Lower lobe of right lung (tissue), 2 donors: ENCODE measurements at places on chromosomes 13 and 19.

DNA sequence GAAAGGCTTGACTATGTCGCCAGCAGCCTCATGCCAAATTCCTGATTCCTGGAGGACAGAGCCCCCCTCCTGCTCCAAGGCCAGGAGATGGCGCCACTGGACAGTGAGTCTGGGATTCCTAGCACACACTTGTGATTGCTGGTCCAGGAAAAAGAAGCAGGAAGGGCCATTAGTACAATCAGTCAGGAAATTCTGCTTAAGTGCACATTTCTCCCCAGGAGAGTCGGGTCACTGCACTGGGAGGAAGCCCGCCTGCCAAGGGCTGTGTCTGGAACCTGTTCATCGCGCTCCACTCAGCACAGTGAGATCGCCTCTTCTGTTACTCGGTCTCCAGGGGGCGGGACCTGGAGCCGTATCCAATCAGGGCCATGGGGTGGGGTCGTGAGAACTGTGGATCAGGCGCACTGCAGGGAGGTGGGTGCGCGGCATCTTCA is 65.1 kb downstream of the ZNF823 start:
- DNase-seq: peak; percentile 72

GRCh38 chr19:13234518-13234917 is 84.3 kb downstream of the IER2 start:
- peak; percentile 59 for DNase-seq

DNA sequence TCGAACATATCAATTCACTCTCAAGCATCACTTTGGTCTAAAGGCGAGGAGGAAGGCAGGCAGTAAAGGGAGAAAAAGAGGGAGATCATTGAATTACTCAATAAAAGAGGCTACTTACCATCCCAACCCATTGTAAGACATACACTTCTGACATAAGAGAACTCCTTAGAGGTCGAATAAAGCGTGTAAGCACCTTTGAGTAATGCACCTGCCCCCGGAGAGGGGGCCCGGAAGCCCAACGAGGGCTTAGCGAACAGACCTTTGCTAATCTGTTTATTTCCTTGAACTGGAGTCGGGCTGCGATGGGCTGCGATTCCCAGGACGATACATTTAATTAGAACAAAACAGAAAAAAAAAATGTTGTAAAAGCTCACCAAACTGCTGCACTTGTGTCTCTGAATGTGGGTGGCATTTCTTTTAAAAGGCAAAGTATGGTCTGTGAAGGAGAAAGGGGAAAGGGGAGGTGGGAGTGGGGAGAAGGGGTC is 3.0 kb downstream of the ZC3H4 start:
- no peak for DNase-seq

DNA sequence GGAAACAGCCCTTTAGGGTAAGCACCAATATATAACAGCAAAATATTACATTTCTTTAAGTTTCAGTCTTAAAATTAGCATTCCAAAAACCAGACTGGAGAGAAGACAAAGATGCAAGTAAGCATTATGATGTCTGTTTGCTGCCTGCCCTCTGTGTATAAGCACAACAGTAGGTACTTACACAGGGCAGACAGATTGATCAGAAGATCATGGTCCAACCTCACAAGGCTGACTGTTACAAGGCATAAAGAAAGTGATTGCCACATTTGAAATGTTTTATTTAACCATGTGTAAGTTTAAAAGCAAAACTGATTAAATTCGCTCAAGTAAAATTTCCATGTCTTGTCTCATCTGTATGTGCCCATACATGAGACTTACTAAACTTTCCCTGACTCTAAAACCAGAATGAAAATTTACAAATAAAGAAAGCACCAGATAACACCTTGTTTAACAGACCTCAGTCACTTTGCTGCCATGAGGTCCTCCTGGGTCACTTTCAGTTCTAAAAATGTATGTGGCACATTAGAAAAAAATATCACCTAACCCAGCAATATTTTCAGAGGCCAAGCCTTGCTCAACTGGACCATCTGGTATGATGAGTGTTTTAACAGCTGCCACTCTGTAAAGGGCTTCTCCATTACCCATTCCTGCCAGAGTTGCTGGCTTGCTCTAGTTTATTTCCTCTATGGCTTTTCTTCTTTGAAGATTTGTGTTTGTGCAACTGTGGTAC is 297.0 kb downstream of the RBM26 start:
- no peak for DNase-seq

GRCh38 chr13:50124536-50125303 is 109.5 kb downstream of the KCNRG start:
- DNase-seq: peak; percentile 98

DNA sequence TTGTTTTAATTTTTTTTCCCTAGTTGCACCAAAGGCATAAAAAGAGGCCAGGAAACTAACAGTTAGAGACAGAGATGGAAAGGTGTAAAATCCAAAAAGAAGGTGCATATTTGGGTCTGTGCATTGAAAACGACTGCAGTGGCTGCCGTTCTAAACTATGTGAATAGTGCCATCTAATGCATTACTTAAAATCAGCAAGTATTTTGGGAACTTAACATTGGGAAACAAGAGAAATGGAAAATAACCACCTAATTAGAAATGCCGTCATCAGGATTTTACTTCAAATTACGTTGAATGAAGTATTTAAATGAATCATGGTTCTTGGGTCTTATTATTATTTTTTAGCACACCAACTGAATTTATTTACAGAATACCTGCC is 189.5 kb upstream of the MIR17HG start:
- no peak for DNase-seq

DNA sequence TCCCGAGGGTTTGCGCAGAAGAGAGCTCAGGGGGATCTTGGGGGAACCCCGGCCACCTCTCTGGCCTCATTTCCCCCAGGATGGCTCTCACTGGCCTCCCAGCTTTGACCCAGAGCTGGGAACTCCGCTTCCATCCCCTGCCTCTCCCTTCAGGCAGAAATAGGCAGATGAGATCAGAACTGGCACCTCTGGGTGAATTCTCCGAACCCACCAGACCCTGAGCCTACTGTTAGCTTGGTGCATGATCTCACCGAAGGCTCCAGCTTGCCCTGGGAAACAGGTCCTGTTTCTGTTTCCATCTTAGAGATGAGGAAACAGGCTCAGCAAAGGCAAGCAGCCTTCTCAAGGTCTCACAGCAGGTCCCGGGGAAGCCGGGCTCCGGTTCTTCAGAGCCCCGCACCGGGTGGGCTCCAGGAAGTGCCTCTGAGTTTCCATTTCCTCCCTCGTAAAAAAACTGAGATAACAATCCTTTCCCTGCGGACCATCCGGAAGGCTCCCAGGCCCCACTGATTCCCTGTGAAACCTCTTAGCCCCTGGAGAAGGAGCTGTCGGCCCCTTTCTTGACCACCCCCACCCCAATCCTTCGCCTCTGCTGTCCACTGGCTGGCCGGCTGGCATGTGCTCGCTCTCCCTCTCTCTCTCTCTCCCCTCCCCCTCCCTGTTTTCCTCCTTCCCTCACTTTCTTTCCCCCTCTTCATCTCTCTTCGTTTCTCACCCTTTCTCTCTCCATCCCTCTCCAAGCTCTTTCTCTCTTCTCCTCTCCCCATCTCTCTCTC is 2.1 kb downstream of the NECTIN2 start:
- DNase-seq: peak; percentile 53

DNA sequence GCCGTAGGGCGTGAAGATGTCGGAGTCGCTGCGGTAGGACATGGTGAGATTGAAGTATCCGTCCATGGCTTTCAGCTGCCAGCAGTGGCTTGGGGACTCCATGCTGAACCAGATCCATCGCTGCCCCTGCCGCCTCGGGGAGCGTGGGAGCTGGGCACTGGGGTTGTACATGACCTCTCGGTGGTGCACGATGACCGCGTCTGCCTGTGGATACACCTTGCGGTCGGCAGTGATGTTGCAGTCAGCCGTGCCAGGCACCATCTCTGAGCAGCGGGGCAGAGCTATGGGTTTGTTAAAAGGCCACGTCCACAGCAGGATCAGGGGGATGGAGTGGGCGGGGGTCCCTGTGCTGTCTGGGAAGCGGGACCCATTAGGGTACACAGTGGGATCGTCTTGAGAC is 7.4 kb downstream of the FUT6 start:
- DNase-seq: no peak

GRCh38 chr19:11024259-11024658 is 63.4 kb downstream of the SMARCA4 start:
- DNase-seq: no peak

DNA sequence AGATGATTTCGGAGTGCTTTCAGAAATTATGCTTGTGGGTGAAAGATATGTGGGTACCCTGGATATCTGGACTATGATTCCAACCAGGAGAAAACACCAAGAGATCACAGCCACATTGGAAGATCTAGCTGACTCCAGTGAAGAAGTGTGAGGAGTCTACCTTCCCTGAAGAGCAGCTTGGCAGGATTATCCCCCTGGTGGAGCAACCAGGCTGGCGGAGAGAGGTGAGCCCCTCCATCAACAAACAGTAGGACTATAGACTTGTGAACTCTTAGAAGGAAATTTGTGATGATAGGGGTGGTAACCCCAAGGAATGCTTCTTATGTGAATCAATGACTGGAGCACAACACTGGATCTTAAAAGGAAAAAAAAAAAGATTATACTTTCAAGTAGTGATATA is 47.8 kb upstream of the DIAPH3 start:
- DNase-seq: no peak
